ENCODE measurements at places on chromosomes 2 and 18. TPM values are rescaled to one million over a fixed set of nuclear protein-coding genes. Genes with fewer than 3 reads are reported as not detected.

RAX gene
- total RNA-seq = not detected

DNA sequence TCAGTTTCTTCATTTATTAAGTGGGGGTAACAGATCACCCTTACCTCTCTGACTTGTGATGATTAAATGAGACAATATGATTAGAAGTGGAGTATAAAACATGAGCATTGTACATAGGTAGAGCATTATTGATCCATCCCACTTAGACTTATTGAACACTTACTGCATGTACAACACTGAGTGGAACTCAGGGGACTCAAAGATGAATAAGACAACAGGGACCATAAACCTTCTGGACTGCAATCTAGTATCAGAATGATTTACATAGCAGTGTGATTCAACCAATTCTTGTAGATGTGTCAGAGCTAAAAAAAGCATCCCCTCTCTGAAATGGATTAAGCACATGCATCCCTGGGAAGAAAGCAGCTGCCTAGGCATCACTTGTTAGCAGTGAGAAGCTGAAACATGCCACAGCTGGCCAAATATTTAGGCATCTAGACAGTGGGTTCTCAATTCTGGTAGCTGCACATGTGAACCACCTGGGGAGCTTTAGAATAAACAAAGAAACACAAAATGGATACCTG lies 111.5 kb downstream of the CYRIA start:
- DNase-seq = no peak

APOB gene
- under 0.01 TPM for total RNA-seq

UGT1A3 gene
- total RNA-seq = not detected

DNA sequence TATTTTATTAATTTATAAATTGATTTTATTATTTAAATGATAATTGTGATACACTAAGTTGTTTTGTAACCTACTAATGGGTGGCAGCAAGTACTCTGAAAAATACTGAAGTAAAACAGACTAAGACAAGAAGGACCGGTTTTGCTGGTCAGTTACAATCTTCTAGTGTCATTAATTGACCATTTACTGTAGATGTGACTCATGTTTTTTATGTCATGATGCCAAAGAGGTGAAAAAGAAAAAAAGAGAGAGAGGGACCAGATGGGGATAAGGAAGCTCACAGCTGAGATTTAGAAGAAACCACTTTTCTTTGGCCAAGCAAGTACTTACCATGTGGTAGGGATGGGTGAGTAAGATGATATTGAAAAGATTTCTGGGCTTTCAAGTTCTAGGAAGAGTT lies 955.8 kb upstream of the LRRTM1 start:
- DNase-seq = peak; percentile 1

DNA sequence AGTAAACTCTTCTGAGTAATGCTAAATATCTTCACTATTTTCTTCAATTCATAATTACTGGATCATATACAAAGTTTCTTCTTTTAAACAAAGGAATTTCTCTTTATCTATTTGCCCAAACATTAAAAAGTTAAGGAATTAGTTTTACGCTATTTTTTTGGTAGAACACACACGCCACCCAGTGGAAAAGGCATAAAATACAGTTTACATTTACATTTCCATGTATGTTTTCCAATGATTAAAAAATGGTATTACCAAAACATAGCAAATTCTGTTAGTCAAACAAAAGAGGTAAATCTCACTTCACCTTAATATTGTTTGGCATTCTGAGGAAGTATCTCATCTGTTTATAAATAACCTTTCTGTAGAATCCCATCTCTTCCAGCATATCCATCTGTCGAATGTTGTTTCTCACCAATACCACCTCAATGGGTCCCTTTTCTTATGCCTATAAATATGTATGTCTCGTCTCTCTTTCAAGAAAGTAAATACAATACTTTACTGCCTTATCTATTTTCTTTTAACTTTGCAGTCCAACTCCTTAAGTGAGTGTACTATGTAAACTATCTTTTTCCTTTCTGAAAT lies 7.2 kb downstream of the BOLL start:
- DNase-seq = peak; percentile 41

PLCD4 gene
- total RNA-seq = 1.2 TPM

MTA3 gene
- 18.2 TPM for total RNA-seq

- DNase-seq = no peak
Observed at GRCh38 chr2:198214114-198214596, 409.8 kb downstream of the PLCL1 start.

DNA sequence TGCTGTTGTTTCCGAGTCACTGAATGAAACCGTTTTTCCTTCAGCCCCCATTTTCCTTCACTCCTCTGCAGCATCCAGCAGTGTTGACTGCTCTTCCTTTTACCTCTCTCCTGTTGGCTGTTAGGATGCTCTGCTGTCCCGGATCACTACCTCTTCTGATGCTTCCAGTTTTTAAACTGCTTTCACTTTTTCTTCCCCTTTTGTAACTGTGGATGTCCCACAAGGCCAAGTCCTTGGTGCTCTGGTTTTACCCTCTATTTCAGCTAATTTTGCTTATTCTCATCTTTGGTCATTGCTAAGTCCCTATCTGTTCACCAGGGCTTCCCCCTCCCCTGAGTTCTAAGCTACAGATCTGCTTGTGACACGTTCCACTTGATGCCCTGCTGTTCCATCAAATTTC lies 39.4 kb upstream of the MAP4K3 start:
- no peak for DNase-seq

Measured in bronchial epithelial cell (primary cell).